Stimulated activated naive CD8-positive, alpha-beta T cell treated with anti-CD3 and anti-CD28 coated beads, Interleukin-15, Interleukin-2, amounts not matched to agents 100 U/mL and 50 U/mL, for 24 hours (primary cell): ENCODE measurements at places on chromosomes 4 and X.
A peak's percentile ranks its signal among the peaks of the same experiment; 100 is the strongest.

GRCh38 chrX:20829665-20830491, 544.3 kb upstream of the CNKSR2 start:
- DNase-seq: no peak

- no peak for DNase-seq
Observed at GRCh38 chrX:109679820-109680219, 53.2 kb downstream of the ACSL4 start.

GRCh38 chr4:40486534-40486933, 143.1 kb downstream of the RBM47 start:
- DNase-seq: no peak

DNA sequence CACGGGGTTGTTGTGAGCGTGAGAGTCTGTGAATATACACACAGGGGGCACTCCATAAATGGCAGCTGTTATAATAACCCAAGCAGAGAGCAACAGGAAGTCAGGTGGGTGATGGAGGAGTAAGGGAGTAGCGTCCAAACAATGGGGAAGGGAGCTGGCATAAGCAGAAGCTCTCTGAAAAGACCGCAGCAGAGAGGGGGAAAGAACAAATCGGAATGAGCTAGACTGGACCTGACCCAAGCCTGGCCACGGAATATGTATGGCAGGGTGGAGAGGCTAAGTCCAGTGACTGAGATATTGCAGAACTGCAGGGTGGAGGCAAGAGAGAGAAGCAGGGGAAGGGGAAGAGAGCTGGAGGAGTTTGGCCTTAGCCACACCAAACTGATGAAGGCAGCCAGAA, 6.5 kb upstream of the GJB1 start:
- no peak for DNase-seq

DNA sequence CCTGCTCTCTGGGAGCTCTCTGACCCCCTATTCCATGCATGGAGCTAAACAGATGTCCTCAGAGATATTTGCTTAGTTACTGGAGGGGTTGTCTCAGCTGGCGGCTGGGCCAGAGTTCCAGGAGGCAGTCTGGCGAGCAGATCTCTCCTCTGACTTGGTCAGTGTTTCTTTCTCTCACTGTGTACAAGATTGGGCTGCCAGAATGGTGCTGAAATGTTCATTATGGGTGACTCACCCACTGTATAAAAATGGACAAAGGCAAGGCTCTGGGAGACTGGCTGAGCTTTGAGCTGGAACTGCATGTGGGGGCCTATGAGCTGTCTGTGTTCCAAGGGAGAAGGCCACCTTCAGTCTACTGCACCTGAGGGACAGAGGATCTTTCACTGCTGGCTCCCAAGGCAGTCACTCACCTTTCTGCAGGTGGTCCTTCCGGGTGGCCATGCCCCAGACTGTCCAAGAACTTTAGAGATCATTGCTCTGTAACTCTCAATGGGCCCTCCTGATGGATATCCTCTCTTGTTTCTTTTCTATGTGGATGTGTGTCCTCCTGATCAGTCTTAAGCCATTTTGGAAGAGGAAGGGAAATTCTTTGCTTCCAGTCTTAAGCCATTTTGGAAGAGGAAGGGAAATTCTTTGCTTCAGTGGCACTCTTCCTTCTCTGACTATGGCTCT, 88.2 kb downstream of the CFAP299 start:
- DNase-seq: no peak

GRCh38 chr4:130288576-130288975, 1192.6 kb downstream of the C4orf33 start:
- no peak for DNase-seq

DNA sequence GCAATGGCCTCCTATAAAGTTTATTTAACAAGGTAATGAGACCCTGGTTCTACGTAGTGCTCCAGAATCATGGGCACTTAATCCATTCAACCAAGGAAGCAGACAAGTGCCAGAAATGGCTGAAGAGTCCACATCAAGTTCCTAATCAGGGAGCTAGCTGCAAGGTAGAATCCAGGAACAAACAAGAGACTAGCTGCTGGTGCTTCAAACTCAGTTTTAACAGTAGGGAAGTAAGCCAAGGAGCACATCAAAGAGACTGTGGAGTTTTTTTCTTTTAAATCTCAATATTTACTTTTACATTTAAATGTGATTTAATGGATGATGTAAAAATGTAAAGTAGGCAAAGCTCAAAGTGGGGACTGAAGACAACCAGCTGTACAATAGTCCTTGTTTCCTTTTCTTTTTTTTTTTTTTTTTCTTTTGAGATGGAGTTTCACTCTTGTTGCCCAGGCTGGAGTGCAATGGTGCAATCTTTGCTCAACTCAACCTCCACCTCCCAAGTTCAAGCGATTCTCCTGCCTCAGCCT, 630.4 kb downstream of the CCSER1 start:
- no peak for DNase-seq

DNA sequence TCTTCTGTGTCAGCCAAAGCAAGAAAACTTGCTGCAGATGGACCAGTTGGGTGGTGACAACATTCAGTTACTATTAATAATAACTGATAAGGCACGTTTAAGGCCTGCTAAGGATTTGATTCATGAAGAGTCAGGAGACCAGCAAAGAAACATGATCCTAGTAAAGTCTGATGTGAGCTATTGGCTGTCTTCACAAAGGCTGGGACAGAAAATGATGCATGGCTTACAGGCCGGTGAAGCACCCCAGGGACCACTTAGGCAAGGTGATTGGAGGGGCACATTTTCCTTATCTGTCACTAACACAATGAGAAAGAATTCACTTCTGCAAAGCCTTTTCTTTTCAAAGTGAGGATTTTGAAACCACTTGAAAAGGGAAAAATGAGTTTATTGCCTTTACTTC, 65.4 kb upstream of the TRPC3 start:
- DNase-seq: no peak

GRCh38 chrX:120367402-120368109, 5.7 kb downstream of the ATP1B4 start:
- no peak for DNase-seq

GRCh38 chrX:44908153-44908552, 35.2 kb downstream of the KDM6A start:
- no peak for DNase-seq

DNA sequence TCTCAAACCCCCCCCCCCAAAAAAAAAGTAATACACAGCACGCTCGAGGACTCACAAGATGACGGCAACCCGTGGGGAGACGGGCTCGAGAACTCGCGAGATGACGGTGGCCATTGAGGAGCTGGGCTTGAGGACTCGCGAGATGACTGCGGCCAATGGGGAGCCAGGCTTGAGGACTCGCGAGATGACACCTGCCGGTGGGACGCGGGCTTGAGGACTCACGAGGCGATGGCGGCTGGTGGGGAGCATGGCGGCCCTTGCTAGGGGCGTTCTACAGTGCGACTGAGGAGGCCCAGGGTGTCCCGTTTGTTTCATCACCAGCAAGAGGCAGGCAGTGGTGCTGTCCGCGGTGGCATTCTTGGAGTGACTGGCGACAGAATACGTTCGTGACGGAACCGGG, 172.4 kb upstream of the MAGEB16 start:
- no peak for DNase-seq

GRCh38 chr4:118338981-118339765, 13.6 kb downstream of the PRSS12 start:
- no peak for DNase-seq

DNA sequence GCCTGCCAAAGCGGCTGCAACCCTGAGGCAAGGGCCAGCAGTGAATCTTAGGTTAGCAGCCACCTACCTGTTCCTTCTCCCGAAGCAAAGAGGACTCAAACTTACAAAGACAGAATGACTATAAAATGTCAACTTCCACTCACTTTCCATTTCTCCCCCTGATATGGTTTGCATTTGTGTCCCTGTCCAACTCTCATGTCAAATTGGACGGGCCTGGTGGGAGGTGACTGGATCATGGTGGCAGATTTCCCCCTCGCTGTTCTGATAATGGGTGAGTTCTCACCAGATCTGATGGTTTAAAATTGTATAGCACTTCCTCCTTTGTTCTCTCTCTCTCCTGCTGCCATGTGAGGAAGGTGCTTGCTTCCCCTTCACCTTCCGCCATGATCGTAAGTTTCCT, 35.3 kb upstream of the TMEM154 start:
- DNase-seq: no peak

GRCh38 chrX:120358737-120359456, 3.0 kb upstream of the ATP1B4 start:
- DNase-seq: peak; percentile 32

DNA sequence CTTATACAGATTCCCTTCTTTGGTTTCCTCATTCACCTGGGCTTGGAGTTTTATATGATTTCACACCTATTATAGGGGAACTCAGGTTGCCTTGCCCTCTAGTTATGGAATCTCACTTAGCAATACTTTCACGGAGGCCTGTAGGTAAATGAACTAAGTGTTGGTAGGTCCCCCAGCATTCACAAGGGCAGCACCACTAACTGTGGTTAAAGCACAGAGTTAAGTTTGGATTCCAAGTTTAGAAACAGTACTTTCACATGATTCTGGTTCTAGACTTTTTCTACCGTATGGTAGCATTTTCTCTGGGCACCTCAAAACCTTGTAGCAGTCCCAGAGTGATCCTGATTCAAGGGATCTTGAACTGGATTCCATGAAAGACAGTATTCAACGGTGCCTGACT, 46.4 kb downstream of the SH2D1A start:
- DNase-seq: no peak

DNA sequence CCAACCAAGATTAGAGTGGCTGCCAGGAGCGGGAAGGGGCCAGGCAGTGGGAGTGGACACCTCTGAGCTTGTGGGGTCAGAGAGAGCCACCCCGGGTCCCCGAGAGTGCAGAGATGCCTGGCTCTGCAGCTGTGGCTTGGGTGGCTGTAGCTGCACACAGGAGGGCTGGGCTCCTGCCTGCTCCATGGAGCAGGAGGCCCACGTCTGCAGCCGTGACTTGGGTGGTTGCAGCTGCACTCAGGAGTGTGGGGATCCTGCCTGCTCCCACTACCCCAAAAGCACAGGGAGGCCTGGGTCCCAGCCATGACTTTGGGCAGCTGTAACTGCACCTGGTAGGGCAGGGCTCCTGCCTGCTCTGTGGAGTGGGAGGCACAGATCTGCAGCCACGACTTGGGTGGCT, 28.7 kb upstream of the DIPK2B start:
- DNase-seq: no peak

DNA sequence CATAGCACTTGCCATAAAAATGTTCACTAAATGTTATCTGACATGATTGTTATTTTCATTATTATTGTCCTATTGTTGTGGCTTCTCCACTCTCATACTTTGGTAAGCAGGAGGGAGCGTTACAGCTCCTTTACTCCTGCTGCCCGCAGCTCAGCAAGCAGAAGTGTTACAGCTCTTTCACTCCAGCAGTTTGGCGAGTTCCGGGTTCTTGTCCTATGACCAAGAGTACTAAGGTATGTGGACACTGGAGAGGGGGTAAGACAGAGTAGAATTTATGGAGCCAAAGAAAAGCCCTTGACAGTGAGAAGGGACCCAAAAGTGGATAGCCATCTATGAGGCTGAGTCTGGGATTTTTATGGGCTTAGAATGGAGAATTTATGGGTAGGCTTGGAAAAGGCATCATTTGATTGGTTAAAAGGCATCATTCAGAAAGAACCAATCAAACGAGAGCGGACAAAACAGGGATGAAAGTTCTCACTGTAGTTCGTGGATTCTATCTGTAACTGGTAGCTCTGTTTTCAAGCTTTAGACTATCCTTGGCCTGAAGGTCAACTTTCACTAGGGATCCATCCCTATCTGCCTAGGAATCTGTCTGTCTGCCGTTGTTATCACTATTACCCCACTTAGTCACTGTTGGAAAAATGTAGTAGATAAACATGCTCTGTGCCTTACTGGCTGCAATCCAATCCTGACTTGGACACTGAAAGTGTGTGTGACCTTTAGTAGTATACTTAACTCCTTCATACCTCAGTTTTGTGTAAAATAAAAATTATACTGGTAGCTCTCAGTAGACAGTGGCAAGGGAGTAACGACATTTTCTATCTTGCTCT, 545.6 kb upstream of the LCORL start:
- DNase-seq: no peak

DNA sequence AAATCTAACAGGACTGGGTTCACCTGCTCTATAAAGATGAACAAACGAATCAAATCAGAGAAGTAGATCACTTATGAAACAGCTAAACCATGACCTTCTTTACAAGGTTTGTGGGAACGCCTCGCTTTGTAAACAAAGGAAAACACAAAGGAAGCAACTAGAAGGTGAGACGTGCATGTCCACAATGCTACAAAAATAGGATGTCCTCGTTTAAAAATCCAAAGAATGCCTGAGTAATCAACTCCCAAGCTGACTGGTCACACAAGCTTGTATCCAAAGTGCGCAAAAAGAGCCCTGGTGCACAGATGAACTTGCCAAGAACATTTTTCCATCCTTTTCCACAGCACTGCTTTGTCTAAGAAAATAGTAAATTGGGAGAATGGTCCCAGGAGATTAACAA, 6.3 kb upstream of the SH3KBP1 start:
- DNase-seq: no peak

GRCh38 chrX:48002929-48003328, 860 bp downstream of the ZNF182 start:
- DNase-seq: no peak

- DNase-seq: no peak
Observed at GRCh38 chrX:72102760-72103159, 29.0 kb downstream of the RTL5 start.

DNA sequence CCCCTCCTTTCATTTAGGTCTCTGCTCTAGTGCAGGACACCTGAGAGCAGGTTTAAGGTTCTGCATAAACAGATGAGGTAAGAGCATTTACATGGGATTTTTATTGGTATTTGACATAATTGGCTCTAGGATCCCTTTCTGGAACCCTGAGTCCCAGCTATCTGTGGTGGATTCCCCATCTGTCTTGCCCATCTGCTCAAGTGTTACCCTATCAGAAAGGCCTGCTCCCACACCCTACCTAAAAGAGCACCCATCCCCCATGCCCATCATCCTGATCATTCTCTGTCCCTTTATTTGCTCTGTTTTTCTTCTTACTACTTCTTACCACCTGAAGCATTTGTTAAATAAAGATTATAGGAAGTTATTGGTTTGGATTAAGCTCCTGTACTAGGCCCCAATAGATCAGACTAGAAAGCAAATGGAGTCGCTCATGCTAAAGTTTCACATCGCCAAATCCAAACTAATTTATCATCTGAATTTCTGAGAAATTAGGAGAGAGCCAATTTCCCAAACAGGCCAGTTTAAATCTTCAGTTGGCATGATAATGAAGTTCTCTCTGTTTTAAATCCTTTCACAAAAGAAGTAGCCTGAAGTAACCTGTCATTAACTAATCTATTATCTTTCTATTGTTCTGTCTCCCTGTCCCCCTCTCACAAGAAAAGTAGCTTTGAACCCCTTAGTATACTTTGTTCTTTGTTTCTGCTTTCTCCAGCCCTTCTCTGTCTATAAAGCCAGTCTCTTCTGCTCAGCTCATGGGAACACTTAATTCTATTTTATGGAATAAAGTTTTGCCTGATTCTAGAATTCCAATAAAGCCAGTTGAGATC, 178.6 kb downstream of the ZNF674 start:
- no peak for DNase-seq

DNA sequence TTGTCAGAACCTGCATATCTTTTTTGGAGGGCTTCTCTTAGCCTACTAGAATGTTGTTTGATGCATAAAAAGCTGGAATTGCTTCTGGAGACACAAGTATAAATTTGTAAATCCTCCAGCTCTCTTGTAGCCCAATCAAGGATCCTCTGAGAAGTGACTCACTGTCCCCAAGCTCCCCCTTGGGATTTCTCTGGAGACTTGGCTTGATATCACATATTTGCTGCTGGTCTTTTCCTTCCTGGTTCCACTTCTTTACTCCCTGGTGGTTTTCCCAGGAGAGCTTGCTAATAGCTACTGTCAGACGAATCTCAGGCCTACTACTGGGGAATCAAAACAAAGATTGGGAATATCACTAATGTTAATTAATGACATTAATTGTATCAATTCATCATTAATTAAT, 173.1 kb downstream of the STK32B start:
- no peak for DNase-seq
